LNCaP clone FGC (cell line): ENCODE measurements at places on chromosomes 5 and 9.

DNA sequence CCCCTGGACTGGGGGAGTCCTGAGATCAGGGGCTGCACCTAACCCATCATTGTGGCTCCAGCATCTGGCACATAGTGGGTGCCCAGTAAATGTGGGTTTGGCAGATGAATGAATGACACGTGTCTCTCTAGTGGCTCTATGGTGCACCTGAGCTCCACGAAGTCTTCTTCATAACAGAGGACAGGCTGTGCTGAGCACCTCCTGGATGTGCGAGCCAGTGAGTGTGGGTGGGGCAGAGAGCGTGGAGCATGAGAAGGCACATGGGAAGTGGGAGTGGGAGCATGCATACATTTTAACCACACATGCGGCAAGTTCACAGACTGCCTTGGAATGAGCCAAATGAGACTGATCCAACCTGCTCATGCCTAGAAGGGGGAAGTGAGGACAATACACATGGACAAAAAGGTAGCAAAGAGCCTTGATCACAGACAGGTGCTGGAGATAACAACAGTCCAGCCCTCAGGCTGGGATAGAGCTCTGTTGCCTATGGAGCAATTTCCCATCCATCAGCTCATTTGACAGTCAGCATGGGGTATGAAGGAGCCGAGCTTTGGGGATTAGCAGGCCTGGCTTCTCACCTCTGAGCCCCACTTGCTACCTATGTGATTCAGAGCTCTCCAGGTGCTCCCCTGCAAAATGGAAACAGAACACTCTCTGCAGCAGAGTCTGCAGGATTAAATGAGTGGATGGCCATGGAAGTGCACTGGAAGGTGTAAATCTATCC is 76.2 kb upstream of the TBC1D2 start:
- no peak for DNase-seq

DNA sequence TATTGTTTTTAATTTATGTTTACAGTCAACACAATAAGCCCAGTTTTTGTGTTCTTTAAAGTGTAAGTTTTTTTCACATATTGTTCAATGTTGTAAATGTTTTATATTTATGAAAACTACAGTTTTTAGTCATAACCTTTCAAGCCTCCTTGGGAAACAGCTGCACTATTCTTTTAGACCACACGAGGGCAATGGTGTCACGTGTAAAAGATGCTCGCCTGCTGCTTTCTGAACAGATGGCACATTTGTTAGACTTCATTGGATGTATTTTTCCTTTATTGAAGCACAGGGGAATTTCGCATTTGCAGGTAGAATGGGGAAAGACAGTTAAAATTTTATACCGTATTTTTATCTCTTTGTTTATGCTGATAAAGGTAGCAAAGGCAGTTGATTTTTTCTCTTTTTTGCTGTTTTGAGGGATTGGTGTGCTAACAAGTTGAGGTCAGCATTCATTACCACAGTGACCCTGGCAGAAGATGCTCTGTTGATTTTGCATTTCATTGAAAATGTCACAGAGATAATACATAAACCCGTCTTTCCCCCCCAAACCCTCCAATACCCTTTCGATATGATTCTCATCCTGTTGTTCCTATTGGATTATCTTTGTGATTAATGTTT is 59.0 kb downstream of the MAT2B start:
- peak; percentile 36 for DNase-seq

- DNase-seq: no peak
Observed at GRCh38 chr5:3107156-3107611, 355.7 kb upstream of the IRX2 start.

DNA sequence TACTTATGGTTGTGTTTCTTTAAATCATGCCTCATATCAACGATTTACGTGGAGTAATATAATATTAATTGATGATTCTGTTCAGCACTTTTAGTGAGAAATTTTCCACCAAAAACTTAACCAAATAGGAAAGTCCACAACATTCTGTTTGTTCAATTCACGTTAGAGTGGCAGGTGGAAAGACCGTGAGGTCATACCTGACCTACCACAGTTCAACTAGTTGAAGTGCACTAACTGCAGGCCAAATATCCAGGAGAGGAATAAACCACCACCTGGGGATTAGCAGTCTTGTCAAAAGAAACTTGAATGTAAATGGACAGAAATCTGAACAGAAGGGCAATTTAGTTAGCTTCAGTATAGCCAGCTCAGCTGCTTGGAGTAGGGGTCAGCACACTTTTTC is 577.7 kb downstream of the KIF4B start:
- no peak for DNase-seq

DNA sequence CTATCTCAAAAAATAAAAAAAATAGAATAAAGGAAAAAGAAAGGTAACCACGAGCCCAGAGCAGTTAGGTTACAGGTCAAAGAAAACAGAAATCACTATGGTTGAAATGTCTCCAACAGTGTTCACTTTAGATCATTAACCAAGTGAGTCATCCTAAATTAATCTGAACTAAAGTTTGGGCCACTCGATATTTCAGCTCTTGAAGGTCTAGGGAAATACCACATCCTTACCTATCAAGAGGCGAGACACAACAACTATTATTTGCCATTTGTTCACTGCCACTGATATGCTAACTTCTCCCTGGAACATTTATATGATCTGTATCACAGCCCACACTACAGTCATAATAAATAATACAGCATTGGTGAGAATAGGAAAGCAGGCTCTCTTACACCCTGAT is 111.3 kb upstream of the NR5A1 start:
- no peak for DNase-seq

GRCh38 chr5:176754376-176754973 is 55.9 kb upstream of the UNC5A start:
- DNase-seq: no peak

GRCh38 chr5:150611026-150611425 is 29.4 kb upstream of the SYNPO start:
- no peak for DNase-seq

- no peak for DNase-seq
Observed at GRCh38 chr5:79048437-79048836, 21.0 kb downstream of the DMGDH start.

- DNase-seq: no peak
Observed at GRCh38 chr5:422323-423232, 20.4 kb upstream of the EXOC3 start.

GRCh38 chr5:146173597-146173996 is 8.9 kb downstream of the LARS1 start:
- no peak for DNase-seq

- DNase-seq: no peak
Observed at GRCh38 chr9:109005678-109006077, 7.6 kb downstream of the CTNNAL1 start.
